ENCODE measurements at places on chromosomes 12 and 14.

GRCh38 chr14:73173092-73173735 lies 36.9 kb downstream of the PSEN1 start:
- DNase-seq = no peak

- DNase-seq = no peak
Observed at GRCh38 chr12:123398550-123399254, 14.8 kb downstream of the KMT5A start.

DNA sequence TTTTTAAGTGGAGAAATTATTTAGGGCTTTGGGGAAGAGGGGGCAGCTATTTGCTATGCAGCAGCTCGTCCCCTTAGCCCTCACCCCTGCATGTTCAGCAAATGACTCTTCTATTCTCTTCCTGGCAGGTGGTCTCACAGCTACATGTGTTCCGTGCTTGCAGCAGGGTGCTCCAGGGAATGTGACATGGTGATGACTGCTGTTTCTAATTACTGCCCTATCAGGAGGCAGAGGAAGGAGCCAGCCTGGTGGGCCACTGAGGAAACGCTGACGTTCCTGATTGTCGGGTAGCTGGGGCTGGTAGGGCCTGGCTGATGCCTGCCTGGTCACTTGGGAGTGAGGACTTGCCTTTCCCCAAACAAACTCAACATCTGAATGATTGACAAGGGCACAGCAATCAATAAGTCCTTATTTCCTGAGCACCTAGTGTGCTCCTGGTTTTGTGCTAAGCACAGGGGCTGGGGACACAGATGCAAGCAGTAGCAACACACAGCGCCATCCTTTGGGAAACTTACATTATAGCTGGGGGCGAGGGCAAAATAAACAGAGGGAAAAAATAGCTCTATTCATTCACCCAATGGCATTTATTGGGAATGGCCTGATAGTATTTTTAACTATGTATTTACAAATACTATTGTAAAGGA lies 377.8 kb downstream of the FUT8 start:
- no peak for DNase-seq

DNA sequence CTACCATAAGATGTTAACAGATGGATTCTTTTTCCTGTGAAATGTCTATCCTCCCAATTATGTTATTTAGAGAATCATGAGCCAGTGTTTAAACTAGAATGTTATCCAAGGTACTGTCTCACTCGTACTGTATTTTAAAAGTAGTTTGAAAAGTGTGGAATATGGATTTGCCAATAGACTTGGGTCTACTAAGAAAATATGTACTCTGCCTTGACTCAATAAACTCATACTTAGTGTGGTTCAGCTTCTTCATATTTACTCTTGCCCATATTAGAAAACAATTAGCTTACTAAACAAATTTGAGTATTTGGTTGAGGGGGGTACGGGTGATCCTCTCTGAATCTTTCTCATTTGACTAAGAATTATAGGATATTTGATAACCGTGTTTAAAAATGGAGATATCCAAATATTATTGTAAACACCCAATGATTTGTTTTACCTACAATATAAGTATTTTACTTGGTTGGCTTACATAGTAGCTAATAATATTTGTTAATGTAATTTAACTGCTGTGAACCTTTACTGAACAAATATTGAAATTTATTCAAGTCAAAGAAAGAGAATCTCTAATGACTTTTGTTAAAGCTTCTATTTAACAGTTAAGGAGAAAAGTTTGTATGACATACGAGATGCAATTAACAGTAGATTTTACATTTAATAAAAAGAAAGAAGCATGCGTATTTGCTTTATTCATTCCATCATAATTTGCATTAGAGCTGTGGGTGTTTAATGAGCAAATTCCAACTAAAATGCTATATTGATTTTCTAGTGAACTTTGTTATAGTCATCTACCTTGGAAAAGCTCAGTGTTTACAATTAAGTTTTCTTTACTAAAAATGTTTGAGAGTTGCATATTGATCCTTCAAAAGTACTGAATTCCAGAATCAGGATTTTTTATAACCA lies 81.2 kb downstream of the MIPOL1 start:
- no peak for DNase-seq

DNA sequence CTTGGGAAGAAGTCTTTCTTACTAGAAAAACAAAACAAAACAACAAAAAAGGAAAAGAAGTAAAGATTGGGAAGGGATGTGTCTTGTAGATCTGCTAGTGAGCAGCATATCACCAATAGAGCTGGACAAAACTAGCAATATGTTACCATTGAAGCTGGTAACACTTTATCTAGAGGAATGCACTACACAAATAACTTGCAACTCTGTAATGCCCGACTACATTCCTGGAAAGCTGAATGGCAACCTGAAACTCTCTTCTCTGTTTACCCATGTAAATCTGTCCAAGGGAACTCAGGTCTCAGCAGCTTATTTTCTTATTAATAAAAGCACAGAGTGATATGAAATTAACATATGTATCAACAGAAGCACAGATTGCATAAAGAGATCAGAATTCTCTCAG lies 624.4 kb downstream of the KCNH5 start:
- DNase-seq = no peak

DNA sequence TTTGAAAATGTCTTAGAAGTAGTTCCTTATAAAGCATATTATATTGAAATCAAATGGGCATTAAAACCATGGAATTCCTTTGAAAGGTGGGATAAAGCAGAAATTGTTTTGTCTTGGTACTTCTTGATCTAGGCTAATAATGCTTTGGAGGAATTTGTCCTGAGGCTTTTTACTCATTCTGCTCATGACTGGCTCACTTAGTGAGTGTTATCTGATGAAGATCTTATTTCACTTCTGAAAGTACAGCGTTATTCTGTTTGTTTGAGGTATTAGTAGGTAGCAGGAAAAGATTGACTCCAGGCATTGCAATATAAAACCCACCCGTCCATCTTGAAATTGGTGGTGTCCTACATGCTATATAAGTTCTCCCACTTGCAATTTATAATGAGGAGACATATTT lies 5.5 kb downstream of the C12orf71 start:
- DNase-seq = no peak

- no peak for DNase-seq
Observed at GRCh38 chr12:90970471-90970870, 15.5 kb upstream of the CCER1 start.

DNA sequence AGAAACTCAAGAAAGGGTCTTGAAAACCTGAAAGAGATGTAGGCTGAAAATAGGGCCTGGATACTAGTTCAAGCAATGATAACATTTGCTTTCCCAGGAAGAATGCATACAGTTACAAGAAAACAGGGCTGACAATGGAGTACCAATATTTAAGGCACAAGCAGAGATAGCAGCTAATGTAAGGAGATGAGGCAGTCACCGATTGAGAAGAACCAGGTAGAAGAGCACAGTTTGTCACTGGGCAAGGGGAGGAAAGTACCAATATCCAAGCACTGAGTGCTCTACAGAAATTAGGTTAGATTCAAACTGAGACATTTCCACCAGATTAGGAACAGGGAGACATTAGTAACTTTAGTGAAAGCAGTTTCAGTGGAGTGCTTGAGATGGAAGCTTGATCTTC lies 19.9 kb downstream of the RPS6KA5 start:
- no peak for DNase-seq

DNA sequence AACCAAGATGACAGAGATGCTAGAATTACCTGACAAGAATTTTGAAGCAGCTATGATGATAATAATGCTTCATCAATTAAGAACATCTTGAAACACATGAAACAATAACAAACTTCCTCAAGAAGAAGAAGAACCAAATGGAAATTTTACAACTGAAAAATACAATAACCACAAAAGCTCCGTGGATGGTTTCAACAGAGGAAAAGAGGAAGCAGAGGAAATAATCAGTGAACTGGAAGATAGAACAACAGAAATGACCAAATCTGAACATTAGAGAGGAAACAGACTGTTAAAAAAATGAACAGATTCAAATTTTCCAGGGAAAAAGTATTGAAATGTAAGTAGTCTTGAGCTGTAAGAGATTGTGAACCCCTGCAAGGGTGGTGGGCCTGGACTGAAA lies 62.8 kb upstream of the SLC35F4 start:
- no peak for DNase-seq

DNA sequence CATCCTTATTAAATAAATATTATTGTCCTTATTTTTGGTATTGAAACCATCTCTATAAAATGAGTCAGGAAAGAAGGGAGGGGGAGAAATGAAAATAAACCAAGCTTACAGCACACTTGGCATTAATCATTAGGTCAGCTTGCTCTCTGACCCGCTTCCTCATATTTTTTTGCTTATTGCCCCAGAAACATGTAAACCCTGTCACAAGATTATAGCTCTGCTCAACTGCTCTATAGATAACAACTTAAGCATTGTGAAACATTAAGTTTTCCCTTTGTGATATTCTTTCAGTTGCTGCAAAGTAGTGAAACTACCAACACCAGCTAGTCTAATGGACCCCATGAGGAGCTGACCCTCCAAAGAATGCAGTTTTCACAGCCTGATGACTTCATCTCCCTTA lies 819.5 kb downstream of the SLC16A7 start:
- DNase-seq = no peak

GRCh38 chr12:82673698-82674097 lies 13.0 kb upstream of the TMTC2 start:
- no peak for DNase-seq

GRCh38 chr12:4780641-4781611 lies 60.7 kb downstream of the GALNT8 start:
- no peak for DNase-seq

- DNase-seq = no peak
Observed at GRCh38 chr12:89768586-89769482, 60.2 kb upstream of the ATP2B1 start.

GRCh38 chr12:56122637-56123036 lies 4.6 kb downstream of the ZC3H10 start:
- DNase-seq = no peak

- DNase-seq = peak; percentile 23
Observed at GRCh38 chr12:102314821-102315220, 117.2 kb upstream of the PMCH start.

GRCh38 chr14:28294834-28295440 lies 471.6 kb upstream of the FOXG1 start:
- no peak for DNase-seq

- no peak for DNase-seq
Observed at GRCh38 chr12:5391653-5392052, 40.3 kb upstream of the NTF3 start.

GRCh38 chr12:64608901-64609535 lies 1.3 kb upstream of the RASSF3 start:
- DNase-seq = peak; percentile 70

- DNase-seq = no peak
Observed at GRCh38 chr12:47910486-47910885, 5.7 kb upstream of the VDR start.

- DNase-seq = no peak
Observed at GRCh38 chr12:118238888-118239287, 103.0 kb downstream of the PEBP1 start.

DNA sequence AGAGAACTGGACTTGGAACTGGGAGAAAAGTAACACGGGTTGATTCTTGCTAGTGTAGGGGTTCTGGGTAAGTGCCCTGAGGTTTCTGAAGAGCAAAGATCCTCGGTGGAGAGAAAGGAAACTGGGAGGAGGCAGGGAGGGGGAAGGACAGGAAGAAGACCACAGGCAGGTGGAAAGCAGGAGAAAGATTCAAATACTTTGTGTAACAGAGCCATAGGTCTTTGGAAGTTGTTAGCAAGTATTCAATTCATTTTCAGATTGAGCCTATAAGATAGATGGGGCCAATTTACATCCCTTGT lies 1.3 kb downstream of the PNP start:
- DNase-seq = no peak

DNA sequence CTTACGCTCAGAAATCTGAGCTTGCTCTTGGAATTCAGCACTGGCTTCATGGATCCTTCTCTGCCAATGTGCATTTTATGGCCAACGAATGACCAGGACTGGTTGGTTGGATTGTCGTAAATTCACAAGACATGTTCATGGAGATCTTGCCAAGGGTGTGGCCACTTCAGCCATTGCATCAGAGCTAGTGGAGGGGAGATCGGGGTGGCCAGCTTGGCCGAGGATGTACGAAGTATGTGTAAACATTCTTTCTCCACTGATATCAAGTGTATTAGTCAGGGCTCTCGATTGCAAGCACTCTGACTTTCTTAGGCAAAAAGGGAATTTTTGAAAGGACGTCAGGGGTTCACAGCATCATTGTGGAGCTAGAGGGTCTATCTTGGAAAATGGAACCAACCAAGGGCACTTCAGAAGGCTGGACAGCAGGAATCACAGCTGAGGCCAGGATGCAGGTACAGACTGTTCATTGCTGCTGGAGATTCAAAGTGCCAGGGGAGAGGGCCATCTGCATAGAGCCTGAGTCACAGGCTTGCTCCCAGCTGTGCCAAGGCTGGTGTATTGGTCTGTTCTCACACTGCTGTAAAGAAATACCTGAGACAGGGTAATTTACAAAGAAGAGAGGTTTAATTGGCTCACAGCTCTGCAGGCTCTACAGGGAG lies 32.9 kb upstream of the ADGRD1 start:
- no peak for DNase-seq
